Activated T-cell treated with anti-CD3 and anti-CD28 coated beads for 1 hour (primary cell): ENCODE measurements at places on chromosomes 1 and 21.

DNA sequence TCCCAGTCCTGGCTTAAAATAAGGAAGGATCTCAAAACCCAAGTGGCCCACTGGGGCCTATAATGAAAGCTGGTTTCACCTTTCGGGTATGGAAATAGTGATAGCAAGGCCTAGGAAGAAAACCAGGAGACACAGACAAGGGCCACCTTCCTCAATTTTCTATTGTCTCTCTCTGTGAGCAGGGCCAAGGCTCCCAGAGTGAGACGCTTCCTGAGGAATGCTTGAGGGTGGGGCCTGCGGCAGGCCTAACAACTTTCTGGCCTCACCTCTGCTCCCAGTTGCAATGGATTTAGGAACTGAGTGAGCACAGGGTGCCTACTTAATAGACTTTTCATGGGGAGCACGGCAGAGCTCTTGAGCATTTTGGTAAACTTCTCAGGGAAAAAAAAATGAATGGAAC is 300.9 kb downstream of the ASTN1 start:
- no peak for DNase-seq

GRCh38 chr1:25647106-25647505 is 30.5 kb downstream of the MAN1C1 start:
- no peak for DNase-seq

- DNase-seq, result no peak
Measured at GRCh38 chr1:145849356-145850160, 4.1 kb downstream of the NUDT17 start.

DNA sequence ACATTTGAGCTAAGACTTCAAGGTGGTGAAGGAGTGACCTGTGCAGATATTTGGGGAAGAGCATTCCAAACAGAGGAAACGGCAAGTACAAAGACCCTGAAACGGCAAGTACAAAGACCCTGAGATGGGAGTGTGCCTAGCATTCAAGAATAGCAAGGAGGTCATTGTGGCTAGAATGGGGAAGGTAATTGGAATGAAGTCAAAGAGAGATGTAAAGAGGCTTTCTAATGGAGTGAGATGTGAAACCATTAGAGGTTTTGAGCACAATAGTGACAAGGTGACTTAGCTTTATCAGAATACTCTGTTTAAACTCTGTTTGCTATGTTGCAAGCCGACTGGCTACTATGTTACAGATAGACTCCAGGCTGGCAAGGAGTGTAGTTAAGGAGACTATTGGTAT is 4.4 kb downstream of the CDC7 start:
- no peak for DNase-seq

DNA sequence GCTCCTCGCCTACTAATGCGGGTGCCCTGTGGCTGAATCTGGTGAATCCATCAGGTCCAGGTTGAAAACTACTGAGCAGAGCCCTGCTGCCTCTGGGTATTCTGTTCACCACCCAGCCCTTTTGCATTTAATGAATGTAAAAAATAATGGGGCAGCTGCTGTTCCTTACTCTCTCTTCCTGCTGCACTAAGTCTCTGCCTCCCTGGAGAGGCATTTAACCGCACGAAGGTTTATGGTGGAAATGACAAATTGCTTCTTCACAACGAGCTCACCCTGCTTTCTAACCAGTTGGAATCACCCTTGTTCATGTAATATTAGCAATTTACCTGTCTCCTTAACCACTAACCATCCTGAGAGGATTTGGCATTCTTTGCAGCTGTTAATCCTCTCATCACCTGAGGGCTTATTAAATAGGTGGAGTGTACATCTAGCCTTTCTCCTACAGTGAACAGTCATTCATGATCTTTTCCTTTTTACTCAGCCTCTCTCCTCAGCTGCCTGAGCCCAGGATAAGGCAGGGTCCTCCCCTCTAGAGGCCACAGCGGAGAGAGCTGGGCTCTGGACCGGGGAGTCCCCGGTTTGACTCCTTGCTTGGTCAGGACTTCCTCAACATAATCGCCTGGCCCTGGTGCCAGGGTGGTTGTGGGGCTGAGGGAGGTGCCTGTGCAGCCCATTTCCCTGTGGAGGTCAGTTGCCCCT is 97.6 kb downstream of the NOS1AP start:
- no peak for DNase-seq

- DNase-seq, result no peak
Measured at GRCh38 chr1:70331962-70332361, 22.6 kb downstream of the ANKRD13C start.

DNA sequence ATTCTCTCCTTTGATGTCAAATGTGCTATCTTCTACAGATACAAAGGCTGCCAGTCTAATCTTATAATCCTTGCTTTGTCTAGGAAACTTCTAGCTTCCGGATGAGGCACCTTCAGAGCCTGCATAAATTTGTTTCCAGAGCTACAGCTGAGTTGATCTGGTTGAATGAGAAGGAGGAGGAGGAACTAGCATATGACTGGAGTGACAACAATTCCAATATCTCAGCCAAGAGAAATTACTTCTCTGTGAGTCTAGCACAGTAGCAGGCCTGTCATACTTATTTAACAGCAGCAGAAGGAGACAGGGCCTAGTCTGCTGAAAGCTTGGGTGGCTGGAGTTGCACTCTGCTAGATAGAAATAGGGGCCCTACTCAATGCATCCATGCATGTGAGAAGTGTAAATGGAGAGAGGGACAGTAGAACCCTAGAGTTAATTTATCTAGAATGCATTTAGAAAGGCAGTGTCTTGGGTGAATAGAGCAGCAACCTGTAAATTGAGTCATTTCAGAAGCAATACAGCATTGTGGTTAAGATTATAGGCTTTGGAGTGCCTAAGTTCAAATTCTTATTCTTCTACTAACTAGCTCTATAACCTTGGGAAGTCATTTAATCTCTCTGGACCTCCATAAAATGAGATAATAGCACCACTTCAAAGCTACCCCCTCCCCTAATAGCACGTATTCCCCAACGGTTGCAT is 89.0 kb downstream of the MACF1 start:
- DNase-seq, result no peak

- DNase-seq, result peak; percentile 42
Measured at GRCh38 chr1:22018583-22019559, 17.4 kb downstream of the CELA3A start.

- DNase-seq, result no peak
Measured at GRCh38 chr1:33234131-33234530, 22.2 kb upstream of the ZNF362 start.

DNA sequence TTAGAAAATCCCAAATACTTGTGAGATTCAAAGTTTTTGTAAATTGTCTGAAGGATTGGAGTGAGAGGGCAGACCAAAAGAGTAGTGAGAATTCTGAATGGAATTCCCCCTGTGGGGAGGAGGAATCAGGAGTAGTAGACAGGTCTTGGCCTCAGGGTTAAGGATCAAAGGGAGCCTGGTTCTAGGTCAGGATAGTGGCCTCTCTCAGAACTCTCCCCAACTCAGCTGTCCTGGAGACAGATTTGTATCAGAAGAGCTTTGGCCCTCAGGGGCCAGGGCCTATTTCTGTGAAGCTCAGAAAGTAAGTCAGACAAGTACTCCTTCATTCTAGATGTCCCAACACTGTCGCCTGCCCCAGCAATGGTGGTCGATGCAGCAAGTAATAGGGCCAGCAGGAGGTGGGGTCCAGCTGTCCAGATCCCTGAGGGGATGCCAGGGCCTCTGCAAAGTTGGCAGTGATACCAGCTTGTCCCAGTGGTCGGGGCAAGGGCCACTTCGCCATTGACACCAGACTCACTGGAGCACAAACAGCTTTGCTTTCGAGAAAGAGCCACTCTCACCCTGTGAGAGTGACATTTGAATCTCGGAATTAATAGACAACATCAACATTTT is 115.2 kb downstream of the SLC25A24 start:
- no peak for DNase-seq

- DNase-seq, result no peak
Measured at GRCh38 chr1:233027046-233027445, 76.6 kb downstream of the NTPCR start.

GRCh38 chr1:211641044-211641800 is 34.2 kb downstream of the NEK2 start:
- DNase-seq, result no peak

DNA sequence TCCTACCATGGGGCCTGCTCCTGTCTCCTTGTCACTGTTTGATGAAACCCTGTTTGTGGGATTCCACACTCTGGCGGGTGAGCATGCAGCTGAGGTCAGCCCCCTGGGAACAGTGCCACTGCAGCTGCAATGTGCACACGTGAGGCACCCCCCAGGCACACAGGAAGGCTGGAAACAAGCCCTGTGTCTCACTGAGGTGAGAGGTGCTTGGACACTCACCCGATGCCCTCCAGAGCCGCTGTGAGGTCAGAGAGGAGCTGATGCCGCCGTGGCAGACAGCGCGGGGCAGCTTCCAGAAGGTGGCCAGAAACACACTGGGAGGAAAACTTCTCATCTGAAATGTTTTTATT is 49.7 kb downstream of the SLX9 start:
- no peak for DNase-seq

DNA sequence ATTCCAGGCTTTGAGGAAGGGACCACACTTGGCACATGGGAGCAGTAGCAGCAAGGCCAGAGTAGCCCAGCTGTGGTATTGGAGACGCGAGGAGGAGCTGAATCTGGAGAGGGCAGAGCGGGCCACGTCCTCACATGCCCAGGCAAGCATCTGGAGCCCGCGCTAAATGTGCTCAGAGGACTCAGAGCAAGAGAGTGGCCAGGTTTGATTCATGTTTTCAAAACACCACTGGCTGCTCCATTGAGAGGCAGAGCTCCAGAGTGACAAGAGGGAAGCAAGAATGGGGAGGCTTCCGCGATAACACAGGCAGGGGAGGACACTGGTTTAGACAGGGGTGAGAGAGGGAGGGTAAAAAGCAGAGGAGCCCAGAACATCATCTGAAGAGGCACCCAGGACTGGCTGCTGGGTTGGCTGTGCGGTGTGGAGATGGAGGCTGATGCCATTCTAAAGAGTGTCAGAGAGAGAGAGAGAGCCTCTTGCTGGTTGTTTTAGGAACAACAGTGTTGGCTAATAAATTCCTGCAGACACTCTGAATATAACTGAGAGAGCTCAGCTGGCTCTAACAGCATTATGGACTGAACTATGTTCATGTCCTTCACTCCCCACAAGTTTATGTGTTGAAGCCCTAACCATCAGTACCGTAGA is 32.3 kb downstream of the RCAN1 start:
- DNase-seq, result no peak

- no peak for DNase-seq
Measured at GRCh38 chr1:200486634-200487033, 76.8 kb upstream of the ZNF281 start.

GRCh38 chr1:30120245-30121000 is 603.0 kb downstream of the MATN1 start:
- DNase-seq, result no peak

GRCh38 chr1:33468531-33468930 is 3.9 kb upstream of the ZSCAN20 start:
- no peak for DNase-seq

DNA sequence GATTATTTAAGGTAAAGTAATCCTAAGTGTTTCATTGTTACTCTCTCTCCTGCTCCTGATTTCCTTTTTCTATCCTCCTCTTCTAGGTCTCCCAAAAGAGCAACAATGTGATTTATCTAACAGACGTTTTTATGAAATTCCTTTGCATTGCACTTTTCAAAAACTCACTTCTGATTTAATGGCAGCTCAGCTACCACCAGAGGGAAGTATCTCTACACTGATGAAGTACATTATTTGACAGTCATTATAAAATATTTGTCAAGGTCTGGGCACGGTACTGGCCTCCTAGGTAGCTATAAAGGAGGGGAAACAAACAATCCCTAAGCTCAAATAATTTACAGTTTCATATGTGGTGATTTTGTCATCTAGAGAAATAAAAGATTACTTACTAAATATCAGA is 15.6 kb downstream of the TMPRSS15 start:
- DNase-seq, result no peak

- no peak for DNase-seq
Measured at GRCh38 chr21:30463713-30464112, 16.5 kb downstream of the KRTAP19-1 start.

GRCh38 chr1:3811595-3811911 is 15.3 kb upstream of the LRRC47 start:
- DNase-seq, result no peak

- DNase-seq, result no peak
Measured at GRCh38 chr1:163959622-163960021, 599.4 kb upstream of the PBX1 start.

DNA sequence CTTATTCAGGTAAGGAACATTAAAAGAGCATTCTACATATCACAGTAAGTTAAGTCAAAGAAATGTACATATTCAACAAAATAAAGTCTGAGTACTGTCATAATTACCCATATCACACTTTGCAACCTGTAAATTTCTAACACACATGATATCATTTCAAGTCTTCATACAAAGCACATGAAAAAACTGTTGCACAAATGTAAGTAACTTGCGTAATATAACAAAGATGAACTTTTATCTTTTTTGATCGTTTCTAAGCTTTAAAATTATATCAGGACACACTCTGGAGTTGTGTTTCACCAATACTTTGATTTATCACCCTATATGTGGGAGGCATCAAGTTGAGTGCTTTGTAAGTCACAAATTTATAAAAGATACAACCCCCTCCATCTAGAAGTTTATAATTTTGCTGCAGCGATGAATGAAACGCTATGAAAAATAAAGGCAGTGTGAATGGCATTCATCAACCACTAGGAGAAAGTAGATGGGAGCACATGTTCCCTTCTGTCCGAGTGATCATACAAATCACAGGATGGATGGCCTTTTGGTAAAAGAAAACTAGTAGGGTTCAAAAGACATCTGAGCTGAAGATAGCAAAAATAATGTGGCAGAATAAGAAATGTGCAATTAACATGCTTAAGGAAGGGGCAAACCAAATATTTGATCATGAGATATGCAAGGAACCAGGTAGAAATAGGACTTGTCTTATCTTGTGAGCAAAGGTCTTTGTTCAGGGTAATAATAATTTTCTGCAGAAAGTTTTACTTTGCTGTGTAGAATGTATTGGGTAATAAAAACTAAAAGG is 27.5 kb downstream of the NRIP1 start:
- no peak for DNase-seq

DNA sequence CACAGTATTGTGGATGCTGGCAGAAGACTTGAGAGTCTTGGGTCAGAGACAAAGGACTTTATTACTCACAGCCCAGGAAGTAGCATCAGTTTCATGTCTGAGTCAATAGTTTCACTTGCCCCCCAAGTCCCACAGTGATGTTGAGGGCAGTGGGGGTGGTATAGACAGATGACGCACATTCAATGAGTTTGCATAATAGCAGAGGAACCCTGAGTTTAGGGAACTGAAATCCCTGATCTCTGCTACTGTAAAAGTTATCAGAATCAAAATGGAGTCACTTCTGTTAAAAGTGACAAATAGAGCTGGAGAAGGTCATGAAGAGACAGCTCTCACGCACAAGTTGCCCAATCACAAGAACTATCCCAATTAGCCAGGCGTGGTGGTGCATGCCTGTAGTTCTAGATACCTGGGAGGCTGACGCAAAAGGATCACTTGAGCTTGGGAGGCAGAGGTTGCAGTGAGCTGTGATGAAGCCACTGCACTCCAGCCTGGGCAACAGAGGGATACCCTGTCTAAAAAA is 11.5 kb upstream of the HCRTR1 start:
- DNase-seq, result no peak
